Esophagus squamous epithelium (tissue), 5 donors: ENCODE measurements at places on chromosomes 7 and 10. TPM values are rescaled to one million over a fixed set of nuclear protein-coding genes. Genes with fewer than 3 reads are reported as not detected.

Gene HOGA1
- 0.62 TPM for total RNA-seq

Gene ITGB8
- total RNA-seq, result 30.5 TPM

Gene CCDC172
- total RNA-seq, result not detected

Gene MYPN
- total RNA-seq, result not detected

Gene SAMD9L
- 2.8 TPM for total RNA-seq

Gene TBX20
- not detected for total RNA-seq
